ENCODE measurements at places on chromosomes 2 and 18. TPM values are rescaled to one million over a fixed set of nuclear protein-coding genes. Genes with fewer than 3 reads are reported as not detected.

Gene RNU2-63P
- not detected for total RNA-seq

Gene DLGAP1
- 7.9 TPM for total RNA-seq

GRCh38 chr2:202778217-202778616, 93.3 kb downstream of the ICA1L start:
- DNase-seq: no peak

GRCh38 chr2:83970217-83970929, 488.7 kb downstream of the SUCLG1 start:
- DNase-seq: no peak

GRCh38 chr18:13464432-13465123, 246.0 kb downstream of the LDLRAD4 start:
- peak; percentile 56 for DNase-seq

- DNase-seq: no peak
Observed at GRCh38 chr18:59148192-59148591, 8.5 kb downstream of the SEC11C start.

DNA sequence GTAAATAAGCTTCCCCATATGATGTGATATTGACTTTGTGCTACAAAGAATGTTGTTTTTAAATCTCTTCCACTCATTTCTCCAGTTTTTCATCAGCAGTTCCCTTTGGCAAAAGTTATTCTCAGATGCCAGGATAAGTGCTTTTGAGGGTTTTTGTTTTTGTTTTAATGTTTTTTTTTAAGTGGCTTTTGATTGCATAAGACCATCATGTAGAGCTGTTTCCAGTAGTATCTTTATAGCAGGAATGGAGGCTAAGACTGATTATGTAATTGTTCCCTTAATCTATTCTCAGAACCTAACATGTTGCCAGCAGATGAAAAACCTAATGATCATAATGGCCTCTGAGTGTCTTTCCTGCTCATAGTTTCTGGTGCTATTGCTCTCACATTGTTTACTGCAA, 77.9 kb downstream of the CABLES1 start:
- DNase-seq: no peak

DNA sequence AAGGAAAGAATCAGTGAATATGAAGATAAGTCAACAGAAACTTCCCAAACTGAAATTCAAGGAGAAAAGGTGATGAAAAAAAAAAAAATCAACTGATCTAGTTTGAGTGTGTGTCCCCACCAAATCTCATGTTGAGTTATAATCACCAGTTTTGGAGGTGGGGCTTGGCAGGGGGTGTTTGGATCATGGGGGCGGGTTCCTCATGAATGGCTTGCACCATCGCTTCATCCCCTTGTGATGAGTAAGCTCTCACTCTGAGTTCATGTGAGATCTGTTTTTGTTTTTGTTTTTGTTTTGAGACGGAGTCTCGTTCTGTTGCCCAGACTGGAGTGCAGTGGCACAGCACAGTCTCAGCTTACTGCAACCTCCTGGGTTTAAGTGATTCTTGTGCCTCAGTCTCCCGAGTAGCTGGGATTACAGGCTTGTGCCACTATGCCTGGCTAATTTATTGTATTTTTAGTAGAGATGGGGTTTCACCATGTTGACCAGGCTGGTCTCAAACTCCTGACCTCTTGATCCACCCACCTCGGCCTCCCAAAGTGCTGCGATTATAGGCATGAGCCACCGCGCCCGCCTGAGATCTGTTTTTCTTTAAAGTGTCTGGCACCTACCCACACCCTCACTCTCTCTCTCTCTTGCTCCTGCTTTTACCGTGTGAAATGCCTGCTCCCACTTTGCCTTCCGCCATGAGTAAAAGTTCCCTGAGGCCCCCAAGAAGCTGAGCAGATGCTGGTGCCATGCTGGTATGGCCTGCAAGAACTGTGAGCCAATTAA, 4.0 kb upstream of the SLC66A2 start:
- no peak for DNase-seq

DNA sequence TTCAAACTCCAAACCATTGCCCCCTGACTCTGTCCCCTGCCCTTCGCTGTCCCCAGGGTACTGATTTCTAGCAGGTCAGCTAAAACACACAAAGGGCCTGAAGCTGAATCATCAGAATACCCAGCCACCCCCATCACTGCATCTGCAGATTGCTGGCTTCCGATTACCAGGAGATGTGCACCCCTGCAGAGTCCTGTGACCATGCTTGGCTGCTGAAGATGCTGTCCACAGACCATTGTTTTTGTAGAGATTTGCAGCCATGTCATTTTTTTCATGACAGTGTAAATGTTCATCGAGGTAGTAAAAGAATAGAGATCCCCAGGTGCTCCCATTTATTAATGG, 463.3 kb downstream of the STK39 start:
- DNase-seq: no peak

GRCh38 chr18:37282386-37283037, 283.1 kb downstream of the CELF4 start:
- peak; percentile 7 for DNase-seq

DNA sequence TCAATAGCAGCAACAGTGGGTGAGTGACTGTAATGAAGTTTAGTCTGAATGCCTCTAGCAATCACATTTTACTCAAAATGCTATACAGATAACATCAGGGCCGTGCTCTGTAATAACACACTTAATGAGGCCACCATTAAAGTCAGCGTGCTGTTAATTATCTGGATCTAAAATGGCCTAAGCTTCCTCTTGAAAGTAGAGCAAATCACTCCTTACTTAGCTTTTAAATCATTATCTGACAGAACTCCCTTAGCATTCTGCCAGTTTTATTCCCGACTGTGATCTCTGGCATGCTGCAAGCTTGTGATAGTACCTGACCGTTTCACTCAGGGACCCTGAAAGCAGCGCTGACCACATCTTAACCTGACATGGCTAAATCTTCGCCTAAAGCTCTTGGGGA, 9.0 kb downstream of the RPS7 start:
- no peak for DNase-seq

GRCh38 chr2:225398372-225398771, 1.1 kb upstream of the NYAP2 start:
- DNase-seq: no peak

DNA sequence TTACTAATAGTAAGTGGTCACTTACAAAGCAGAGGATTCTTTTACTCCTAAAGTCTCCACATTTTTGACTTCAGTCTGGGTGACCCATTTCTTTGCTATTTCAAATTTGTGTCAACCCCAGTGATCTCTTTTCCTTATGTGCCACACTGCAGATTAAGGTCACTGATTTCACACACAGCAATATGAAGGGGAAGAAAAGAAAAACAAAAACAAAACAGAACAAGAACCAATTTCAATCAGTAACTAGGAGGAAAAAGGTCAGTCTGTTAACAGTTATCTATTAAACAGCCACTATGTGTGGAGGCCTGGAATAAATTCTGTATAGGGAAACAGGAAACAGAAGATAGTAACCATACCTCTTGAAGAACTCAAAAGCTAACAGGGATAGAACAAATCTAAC, 72.0 kb upstream of the ACVR2A start:
- no peak for DNase-seq

DNA sequence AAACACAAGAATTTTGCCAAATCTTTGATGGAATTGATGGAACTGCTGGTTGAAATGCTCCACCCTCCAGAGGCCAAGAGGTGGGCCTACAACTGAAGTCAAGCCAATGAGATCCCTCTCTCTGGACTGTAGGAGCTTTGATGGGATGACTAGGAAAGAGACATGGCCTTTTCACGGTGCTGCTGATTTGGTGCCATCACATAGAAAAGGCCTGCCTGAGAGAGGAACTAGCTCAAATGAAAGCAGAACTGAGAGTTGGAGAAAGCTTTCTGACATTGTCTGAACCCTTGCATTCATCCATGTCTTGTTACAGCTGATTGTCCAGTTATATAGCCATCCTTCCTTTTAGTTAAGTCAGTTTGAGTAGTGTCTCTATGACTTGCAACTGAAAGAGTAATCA, 283.8 kb upstream of the LYPD1 start:
- DNase-seq: no peak
